Renal cortical epithelial cell (primary cell): ENCODE measurements at places on chromosomes 6 and 20. TPM values are rescaled to one million over a fixed set of nuclear protein-coding genes. Genes with fewer than 3 reads are reported as not detected.

SLC17A3 gene
- 5.6 and 30.0 TPM in 2 replicates for total RNA-seq

LRRC73 gene
- 0.35 and 1.1 TPM in 2 replicates for total RNA-seq

RBBP8NL gene
- not detected in 2 replicates for total RNA-seq

DNA sequence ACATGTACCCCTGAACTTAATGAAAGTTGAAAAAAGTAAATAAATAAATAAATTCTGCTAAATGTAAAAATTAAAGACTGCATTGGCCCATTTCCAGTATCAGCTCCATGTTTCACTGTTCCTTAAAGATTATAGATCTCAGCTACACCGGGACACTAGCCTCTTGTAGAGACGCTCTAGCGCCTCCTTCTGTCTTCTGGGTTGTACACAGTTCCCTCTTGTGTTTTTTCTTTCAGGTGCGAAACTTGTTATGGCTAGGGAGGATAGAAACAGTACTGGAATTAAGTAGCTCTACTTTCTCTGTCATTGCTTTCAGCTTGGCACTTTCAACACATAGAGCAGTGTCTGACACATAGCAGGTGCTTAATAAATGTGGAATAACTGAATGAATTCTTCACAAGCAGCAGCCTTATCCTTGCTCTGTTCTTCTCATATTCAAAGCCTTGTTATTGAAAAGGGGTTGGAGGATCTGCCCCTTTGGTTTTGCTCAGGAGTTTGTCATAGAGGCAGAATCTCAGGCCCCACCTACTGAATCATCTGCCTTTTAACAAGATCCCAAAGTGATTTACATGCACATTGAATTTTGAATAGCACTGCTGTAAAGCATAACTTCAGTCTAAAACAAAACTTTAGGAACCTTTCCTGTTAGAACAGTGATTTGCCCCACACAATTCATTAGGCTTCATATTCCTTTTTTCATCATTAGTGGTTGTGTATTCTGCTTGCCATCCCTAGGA, 92.3 kb downstream of the FIG4 start:
- DNase-seq = peak; percentile 11

GRCh38 chr20:55776176-55776575, 229.1 kb downstream of the CBLN4 start:
- no peak for DNase-seq

- no peak for DNase-seq
These were observed 1207.2 kb upstream of the CITED2 start for GRCh38 chr6:140581601-140582000.

DNA sequence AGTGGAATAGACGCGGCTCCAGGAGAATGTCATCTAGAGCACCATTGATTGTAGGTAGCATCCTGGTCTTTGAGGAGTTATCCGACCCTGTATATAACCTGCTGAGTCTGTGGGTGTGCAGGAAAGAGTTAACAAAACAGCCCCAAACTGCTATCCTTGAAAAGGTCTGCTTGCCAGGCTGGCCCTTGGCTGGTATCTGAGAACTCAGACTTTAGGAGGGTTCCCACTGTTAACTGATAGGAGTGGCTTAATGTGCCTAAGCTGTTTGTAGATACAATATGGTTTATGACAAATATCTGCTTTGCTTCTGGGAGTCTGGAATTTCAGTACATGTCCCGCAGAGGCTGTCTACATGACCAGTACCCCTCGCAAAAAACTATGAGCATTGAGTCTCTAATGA, 27.6 kb upstream of the MCUR1 start:
- DNase-seq = no peak

DNA sequence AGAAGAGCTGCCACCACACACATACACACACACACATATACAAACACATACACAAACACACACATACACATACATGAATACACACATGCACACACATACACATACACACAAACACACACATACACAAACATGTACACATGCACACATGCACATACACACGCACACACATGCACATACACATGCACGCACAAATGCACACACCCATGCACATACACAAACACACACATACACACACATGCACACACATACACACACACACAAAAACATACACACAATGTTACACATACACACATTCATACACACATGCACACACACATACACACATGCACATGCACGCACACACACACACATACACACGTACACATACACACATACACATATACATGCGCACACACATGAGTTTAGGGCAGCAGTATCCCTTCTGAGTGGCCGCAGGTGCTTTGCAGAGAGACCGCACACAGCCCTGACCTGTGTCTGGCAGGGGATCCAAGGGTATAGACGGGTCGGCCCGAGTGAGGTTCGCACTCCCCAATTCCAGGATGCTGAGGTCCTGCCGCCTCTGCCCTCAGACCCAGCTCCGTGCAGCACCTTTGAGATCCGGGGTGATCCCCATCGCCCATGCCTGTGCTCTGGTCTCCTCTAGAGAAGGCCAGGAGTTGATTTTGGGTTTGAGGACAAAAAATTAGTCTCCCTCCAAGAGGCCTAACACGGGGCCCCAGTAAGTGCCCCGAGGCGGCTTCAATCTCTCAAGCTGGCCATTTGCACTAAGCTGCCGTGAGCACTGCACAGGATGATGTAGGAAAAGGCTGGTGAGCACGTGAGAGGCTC, 56.8 kb downstream of the TMEM242 start:
- DNase-seq = no peak

GRCh38 chr6:130622142-130622541, 205.1 kb upstream of the SMLR1 start:
- DNase-seq = no peak

DNA sequence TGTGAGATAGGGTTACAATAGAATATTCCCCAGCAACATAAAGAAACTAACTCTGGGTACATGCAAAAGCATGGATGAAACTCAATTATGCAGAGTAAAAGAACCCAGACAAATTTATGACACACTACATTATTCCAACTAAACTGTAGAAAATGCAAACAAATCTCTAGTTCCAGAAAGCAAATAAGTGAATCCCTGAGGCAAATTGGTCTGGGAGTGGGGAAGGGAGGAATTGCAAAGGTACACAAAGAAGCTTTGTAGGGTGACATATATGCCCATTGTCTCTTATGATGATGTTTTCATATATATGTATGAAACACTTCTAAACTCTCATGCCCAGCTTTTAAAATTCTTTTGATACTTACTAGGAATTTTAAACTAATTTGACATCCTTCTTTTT, 266.0 kb downstream of the CDKAL1 start:
- no peak for DNase-seq

DNA sequence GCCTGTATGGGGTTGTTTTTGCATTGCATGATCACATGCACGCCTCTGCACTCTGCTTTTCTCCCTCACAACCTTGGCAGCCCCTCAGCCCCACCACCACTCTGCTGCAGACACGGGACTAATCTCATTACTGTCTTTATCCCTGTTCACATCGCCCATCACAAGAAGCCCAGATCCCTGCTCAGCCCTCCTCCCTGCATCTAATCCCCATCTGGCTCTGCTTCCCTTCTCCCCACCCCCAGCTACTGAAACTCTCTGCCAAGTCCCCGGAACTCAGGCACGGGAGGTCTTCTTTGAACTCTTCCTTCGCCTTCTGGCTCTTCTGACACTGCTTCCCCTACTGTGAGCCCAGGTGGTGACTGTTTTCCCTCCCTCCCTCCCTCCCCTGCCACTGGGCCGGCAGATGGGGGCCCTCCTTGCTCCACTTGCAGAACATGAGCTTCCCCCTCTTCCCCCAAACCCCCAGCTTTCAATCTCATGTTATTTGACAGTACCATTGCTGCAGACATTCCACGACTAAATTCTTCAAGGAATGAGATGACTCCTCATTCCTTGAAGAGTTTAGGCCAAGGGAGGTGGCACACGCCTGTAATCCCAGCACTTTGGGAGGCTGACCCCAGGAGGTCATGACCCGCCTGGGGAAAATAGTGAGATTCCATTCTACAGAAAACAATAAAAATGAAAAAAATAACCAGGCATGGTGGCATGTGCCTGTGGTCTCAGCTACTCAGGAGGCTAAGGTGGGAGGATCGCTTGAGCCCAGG, 21.9 kb upstream of the TULP1 start:
- DNase-seq = no peak

DNA sequence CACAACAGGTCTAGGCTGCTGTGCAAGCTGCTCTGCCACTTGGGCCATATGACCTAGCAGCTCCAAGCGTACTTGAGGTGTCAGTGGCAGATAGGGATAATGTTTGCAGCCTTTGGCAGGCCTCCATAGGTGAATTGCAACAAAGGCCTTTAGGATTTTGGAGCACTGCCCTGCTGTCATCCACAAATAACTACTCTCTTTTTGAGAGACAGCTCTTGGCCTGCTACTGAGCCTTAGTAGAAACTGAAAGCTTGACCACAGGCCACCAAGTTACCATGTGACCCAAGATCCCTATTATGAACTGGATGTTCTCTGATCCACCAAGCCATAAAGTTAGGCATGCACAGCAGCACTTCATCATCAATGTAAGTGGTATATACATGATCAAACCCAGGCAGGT, 29.9 kb downstream of the FBXO30 start:
- DNase-seq = no peak

DNA sequence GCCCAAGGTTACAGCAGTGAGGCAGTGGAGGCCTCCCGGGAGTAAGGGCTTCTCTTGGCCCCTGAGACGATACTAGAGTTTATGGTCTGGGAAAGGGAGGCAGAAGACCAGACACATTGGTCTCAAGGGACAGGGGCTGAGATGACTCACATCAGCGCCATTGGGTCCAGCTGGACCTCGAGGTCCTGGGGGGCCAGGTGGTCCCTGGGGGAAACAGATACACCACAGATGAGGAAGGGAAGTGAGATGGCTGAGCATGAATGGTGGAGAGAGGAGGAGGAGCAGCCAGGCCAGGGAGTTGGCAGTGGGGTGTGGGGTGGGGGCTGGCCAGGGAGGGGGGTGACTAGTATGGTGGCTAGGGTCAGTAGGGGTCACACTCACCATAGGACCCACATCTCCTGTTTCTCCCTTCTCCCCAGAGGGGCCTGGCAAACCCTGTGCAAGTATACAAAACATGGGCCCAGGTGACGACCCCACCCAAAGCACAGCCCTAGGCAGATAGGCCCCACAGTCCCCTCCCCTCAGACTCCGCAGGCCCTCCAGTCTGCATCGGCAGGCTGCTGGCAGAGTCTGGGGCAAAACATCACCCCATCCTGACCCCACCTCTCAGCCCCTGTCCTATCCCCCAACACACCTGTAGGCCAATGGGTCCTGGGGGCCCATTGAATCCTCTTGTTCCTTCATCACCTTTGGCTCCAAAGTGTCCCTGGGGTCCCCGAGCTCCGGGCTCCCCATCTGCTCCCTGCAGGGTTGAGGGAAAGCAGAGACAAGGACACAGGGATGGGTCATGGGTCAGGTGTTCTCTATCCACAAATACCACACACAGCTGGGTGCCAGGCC, 21.9 kb downstream of the COL11A2 start:
- no peak for DNase-seq

DNA sequence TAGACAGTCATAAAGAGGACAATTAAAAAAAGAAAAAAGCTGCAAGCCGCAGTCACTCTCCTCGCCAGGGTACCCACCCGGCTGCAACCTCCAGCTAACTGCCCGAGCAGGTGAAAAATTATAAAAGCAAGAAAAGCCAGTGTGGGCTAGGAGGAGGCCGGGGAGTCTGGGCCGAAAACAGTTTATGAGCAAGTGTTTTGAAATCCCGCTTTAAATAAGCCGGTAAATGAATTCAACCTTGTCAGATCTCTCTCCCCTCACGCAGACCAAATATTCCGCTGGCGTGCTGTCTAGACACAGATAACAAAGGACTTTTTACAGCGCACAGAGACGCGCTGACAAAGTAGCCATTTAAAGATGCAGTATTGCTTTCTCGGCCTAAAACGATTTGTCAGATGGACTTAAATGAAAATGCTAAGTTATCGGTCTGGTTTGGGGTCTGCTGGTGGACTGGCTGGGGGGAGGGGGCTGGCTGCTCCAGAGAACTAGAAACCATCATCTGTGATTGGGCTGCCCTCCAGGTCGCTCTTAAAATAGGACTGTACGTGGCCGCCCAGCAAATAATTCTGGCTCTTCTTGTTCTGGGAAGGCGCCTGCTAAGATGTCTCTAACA, 24.6 kb downstream of the PMEPA1 start:
- DNase-seq = no peak

- no peak for DNase-seq
These were observed 19.1 kb downstream of the ANKS1A start for GRCh38 chr6:34908194-34908593.

- DNase-seq = no peak
These were observed 3.2 kb downstream of the SNX21 start for GRCh38 chr20:45836841-45837240.

- DNase-seq = no peak
These were observed 25.9 kb upstream of the HAO1 start for GRCh38 chr20:7966176-7966575.

- no peak for DNase-seq
These were observed 90.9 kb upstream of the INSM1 start for GRCh38 chr20:20276811-20277530.

GRCh38 chr6:31871046-31871659, 7.6 kb downstream of the SLC44A4 start:
- peak; percentile 23 for DNase-seq

GRCh38 chr6:41637194-41638001, 870 bp upstream of the MDFI start:
- no peak for DNase-seq
